Putamen (tissue), 1 donor: ENCODE measurements at places on chromosomes 5 and 9.

DNA sequence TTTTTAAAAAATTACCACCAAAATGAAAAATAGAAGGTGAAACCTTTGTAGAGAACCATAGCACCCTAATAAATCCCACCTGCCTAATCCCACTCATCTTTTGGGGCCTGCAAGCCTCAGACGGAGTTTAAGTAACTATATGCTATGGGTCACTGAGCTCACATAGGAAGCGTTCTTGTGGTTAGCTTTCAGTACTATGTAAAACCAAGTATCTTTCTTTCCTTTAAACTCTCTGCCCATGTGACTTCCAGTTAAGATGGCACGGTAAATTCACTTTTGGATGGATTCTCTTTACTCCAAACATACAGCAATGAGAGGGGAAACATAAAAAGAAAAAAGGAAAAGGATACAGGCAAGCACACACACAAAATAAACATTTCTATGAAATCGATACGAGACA is 50.9 kb downstream of the FANCC start:
- no peak for DNase-seq

GRCh38 chr9:3074247-3074646 is 230.4 kb upstream of the PUM3 start:
- DNase-seq = no peak

DNA sequence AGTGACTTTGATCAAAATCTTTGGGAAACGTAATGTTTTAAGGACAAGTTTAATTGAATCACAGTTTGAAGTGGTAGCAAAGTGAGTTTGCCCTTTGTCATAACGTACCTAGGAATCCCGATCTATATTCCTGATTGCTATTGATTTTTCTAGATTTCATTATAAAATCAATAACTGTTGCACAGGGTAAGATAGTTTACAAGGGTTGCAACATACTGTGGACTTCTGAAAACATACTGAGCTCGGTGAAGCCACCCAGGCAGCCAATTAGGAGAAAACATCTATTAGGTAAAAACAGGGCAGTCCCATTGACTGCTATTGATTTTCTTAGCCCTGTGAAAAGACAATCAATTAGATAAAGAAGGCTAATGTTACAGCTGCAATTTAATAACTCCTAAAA is 659.9 kb downstream of the ISL1 start:
- DNase-seq = no peak

DNA sequence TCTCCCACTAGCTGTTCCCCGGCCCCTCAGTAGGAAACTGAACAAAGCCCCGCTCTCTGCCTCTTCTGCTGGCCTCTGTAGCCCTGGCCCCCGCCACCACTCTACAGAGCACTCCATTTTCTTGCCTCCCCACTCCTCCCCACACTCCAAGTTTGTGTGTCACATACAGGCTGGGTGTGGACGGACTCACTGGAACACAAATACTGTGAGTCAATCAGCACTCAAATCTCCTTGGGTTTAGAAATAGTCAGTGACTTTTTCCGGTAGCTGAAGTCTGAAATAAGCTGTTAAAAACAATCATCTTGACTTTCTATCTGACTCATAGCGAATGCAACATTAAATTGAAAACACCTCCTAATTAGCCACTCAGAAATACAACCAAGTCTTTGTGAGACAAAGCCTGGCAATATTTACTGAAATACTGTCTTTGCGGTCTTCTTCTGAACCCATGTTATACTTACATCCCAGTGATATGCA is 122.5 kb downstream of the LHFPL2 start:
- DNase-seq = no peak

DNA sequence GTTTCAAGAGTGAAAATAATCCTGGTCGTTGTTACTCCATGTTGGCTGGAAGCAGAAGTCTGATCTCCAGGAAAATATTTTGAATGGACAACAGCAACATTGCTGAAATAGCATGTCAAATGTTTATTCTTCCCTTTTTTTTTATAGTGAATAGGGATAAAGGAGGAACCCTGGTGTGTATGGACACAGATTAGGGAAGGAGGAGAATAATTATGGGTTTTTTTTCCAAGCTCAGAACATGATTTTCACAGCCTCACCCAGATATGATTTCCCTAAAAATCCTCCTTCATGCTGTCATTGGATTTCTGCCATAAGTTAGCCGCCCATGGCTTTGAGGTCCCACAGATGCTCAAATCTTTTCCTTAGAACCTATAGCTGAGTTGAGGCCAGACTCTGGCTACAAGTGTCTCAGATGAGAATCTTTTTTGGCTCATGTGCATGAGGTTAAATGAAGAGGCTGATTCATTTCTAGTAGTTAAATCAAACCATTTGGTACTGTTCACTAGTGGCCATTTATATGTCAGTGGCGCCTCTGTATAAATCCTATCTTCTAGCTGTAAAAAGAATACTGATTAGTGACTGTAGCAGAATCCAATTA is 65.5 kb upstream of the LIFR start:
- no peak for DNase-seq

GRCh38 chr9:2601785-2602378 is 19.7 kb upstream of the VLDLR start:
- DNase-seq = no peak

- DNase-seq = no peak
Measured at GRCh38 chr5:94784536-94785505, 166.4 kb downstream of the SLF1 start.
